Body of pancreas (tissue), 4 donors: ENCODE measurements at places on chromosomes 12 and 14.
A peak's percentile ranks its signal among the peaks of the same experiment; 100 is the strongest.

GRCh38 chr12:28232211-28232928, 42.1 kb downstream of the CCDC91 start:
- peaks cover 28% of the 10 kb centered on the region for H3K4me1 ChIP-seq
- H3K27me3 ChIP-seq: no peaks in the 10 kb centered on the region
- no peak overlapping the region for H3K27ac ChIP-seq
- no peaks in the 10 kb centered on the region for H3K36me3 ChIP-seq
- no peak overlapping the region for H3K4me3 ChIP-seq

- H3K27ac ChIP-seq: no peak overlapping the region
- H3K27me3 ChIP-seq: no peaks in the 10 kb centered on the region
- H3K36me3 ChIP-seq: no peaks in the 10 kb centered on the region
- peak; percentile 20 for DNase-seq
Measured at GRCh38 chr12:111056618-111057521, 136.5 kb upstream of the MYL2 start.

DNA sequence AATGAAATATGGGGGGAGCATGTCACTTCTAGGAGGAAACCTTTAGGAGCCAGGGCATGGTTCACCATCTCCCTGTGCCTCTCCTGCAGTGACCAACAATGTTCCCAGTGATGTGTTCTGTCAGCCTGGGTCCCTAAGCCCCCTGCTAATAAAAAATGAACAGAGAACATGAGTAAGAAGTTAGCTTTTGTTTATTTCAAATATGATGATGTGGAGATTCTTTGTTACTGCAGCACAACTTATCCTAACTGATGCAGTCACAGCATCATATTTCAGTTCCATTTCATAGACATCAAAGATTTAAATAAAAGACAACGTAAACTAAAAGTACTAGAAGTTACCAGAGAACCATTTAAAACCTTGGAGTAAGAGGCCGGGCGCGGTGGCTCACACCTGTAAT, 43.9 kb downstream of the SERPINA3 start:
- peaks cover 16% of the 10 kb centered on the region for H3K4me1 ChIP-seq
- H3K27ac ChIP-seq: no peak overlapping the region
- H3K27me3 ChIP-seq: no peaks in the 10 kb centered on the region
- H3K36me3 ChIP-seq: no peaks in the 10 kb centered on the region
- DNase-seq: no peak

GRCh38 chr12:106883426-106883825, 72.3 kb upstream of the TMEM263 start:
- H3K4me1 ChIP-seq: no peaks in the 10 kb centered on the region
- no peak overlapping the region for H3K4me3 ChIP-seq
- H3K36me3 ChIP-seq: peaks cover 11% of the 10 kb centered on the region
- H3K27me3 ChIP-seq: no peaks in the 10 kb centered on the region
- H3K27ac ChIP-seq: no peak overlapping the region
- DNase-seq: no peak

- no peaks in the 10 kb centered on the region for H3K36me3 ChIP-seq
- no peak for DNase-seq
- H3K4me1 ChIP-seq: no peaks in the 10 kb centered on the region
- no peaks in the 10 kb centered on the region for H3K27me3 ChIP-seq
- no peak overlapping the region for H3K4me3 ChIP-seq
Measured at GRCh38 chr12:43063650-43064049, 474.1 kb upstream of the PRICKLE1 start.

DNA sequence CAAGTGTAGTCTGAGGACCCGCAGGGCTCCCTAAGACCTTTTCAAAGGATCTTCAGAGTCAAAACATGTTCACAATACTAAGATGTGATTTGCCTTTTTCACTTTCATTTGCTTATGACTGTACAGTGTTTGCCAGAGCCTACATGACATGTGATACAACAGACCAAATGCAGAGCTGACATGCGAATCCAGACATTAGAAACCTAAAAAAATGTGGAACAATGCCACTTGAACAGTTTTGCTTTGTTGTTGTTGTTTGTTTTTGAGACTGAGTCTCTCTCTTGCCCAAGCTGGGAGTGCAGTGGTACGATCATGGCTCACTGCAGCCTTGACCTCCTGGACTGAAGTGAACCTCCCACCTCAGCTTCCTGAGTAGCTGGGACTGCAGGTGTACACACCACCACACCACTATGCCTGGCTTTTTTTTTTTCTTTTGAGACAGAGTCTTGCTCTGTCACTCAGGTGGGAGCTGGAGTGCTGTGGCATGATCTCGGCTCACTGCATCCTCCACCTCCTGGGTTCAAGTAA, 5.3 kb upstream of the RAB35 start:
- DNase-seq: no peak
- peaks cover 18% of the 10 kb centered on the region for H3K4me1 ChIP-seq
- H3K36me3 ChIP-seq: no peaks in the 10 kb centered on the region

- H3K27me3 ChIP-seq: no peaks in the 10 kb centered on the region
- H3K36me3 ChIP-seq: no peaks in the 10 kb centered on the region
- DNase-seq: peak; percentile 81
- peaks cover 37% of the 10 kb centered on the region for H3K4me1 ChIP-seq
Measured at GRCh38 chr12:109065154-109065852, 12.9 kb downstream of the USP30 start.

GRCh38 chr12:12786706-12787601, 1.5 kb downstream of the APOLD1 start:
- peak; percentile 85 for DNase-seq
- H3K4me1 ChIP-seq: peaks cover 29% of the 10 kb centered on the region
- H3K36me3 ChIP-seq: no peaks in the 10 kb centered on the region
- H3K27me3 ChIP-seq: no peaks in the 10 kb centered on the region
- H3K27ac ChIP-seq: peak overlapping the region; percentile 83
- H3K4me3 ChIP-seq: peak overlapping the region; percentile 21

DNA sequence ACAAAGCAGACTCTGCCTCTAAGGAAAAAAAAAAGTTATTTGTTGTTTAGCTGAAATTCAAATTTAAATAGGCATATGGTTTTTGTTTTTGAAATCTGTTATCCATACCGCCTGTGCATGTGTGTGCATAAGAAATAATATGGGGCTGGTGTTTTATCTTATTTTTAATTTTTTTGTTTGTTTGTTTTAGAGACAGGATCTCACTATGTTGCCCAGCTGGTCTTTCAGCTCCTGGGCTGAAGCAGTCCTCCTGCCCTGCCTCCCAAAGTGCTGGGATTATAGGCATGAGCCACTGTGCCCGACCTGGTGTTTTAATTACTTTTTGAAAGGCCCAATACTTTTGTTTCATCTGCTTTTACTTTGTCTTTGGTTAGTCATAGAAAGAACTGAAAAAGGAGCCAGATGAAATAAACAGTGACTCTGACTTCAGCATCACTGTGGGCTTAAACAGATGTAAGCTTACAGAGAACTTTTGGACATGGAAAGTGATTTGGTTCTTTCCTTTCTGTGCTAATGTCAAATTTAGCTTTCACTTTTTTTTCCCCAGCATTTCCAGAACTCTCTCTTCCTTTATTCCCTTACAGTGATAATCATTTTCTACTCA, 37.2 kb downstream of the SUPT16H start:
- H3K4me1 ChIP-seq: no peaks in the 10 kb centered on the region
- H3K27me3 ChIP-seq: no peaks in the 10 kb centered on the region
- no peak overlapping the region for H3K27ac ChIP-seq

- H3K27ac ChIP-seq: no peak overlapping the region
- no peak for DNase-seq
- no peaks in the 10 kb centered on the region for H3K27me3 ChIP-seq
- H3K4me1 ChIP-seq: peaks cover 6% of the 10 kb centered on the region
- H3K4me3 ChIP-seq: no peak overlapping the region
- no peaks in the 10 kb centered on the region for H3K36me3 ChIP-seq
Measured at GRCh38 chr14:96452684-96453083, 49.5 kb upstream of the PAPOLA start.

GRCh38 chr12:106739815-106740530, 34.5 kb upstream of the RIC8B start:
- H3K36me3 ChIP-seq: no peaks in the 10 kb centered on the region
- no peak for DNase-seq

DNA sequence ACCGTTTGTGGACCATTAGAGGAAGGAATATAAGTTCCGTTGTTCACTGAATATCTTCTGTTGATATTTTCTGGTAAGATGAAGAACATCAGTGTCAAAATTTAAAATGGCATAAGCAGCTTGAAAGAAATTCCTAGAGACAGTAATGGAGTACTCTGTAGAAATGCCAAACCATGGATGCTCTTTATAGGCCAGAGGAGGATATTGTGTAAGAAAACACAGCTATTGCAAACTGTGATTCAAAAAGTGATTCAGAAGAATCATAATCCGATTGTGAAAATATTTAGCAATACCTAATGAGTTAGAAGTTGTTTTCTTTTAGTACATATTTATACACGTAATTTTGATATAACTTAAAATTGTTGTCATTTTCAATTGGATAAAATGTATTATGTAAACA, 102.8 kb downstream of the SLC16A7 start:
- H3K4me1 ChIP-seq: peaks cover 11% of the 10 kb centered on the region
- H3K4me3 ChIP-seq: no peak overlapping the region
- H3K27me3 ChIP-seq: no peaks in the 10 kb centered on the region
- H3K27ac ChIP-seq: no peak overlapping the region
- no peak for DNase-seq

- no peak for DNase-seq
- H3K27ac ChIP-seq: no peak overlapping the region
Measured at GRCh38 chr12:44372259-44372658, 503.9 kb downstream of the NELL2 start.

- H3K27me3 ChIP-seq: no peaks in the 10 kb centered on the region
- H3K4me1 ChIP-seq: no peaks in the 10 kb centered on the region
- DNase-seq: peak; percentile 13
- no peak overlapping the region for H3K4me3 ChIP-seq
- peaks cover 2% of the 10 kb centered on the region for H3K36me3 ChIP-seq
Measured at GRCh38 chr12:92827836-92828431, 101.2 kb downstream of the EEA1 start.

DNA sequence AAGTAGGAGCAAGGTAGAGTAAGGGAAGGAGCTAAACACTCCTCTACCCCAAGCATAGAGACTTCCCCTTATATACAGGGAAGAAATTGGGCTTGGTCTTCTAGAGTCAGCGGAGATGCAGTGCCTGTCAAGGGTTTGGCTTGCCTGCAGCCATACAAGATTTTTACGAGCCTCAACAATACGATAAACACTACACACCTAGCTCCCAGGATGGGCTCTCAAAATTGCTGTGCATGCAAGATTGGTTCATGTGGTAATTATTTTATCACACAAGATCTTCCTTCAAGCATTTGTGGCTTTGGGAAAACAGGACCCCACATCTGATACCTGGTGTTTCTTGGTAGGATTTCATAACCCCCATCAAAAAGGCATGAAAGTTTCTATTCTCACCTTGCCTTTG, at the start of gene KRT1:
KRT1 (minus strand) TSS at position 45 of the 400 bp plus-strand sequence. CDS start 59 bp downstream, outside the sequence.
- no peaks in the 10 kb centered on the region for H3K36me3 ChIP-seq
- no peaks in the 10 kb centered on the region for H3K27me3 ChIP-seq
- H3K4me3 ChIP-seq: no peak within 1 kb of the TSS
- H3K27ac ChIP-seq: no peak within 1 kb of the TSS
- no peaks in the 10 kb centered on the region for H3K4me1 ChIP-seq

GRCh38 chr12:119578112-119578511, 15.5 kb upstream of the TMEM233 start:
- H3K36me3 ChIP-seq: no peaks in the 10 kb centered on the region
- no peak overlapping the region for H3K27ac ChIP-seq
- no peaks in the 10 kb centered on the region for H3K4me1 ChIP-seq
- no peak overlapping the region for H3K4me3 ChIP-seq

DNA sequence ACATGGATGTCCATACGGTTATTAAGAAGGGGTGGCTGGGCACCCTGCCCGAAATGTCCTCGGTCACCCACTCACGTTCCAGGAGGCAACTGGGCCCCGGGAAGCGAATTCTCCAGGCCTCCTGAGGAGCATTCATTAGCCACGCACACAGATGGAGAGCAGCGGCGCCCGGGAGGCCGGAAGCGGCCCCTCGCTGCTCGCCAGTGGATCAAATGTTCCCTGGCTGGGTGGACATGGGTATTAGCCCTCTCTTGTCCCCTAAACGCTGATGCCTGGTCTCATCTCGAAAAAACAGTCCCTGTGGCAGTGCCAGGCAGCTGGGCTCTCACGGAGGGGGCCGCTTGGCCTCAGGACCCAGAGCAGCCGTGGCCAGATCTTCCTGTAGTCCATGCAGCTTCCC, 59.0 kb upstream of the DLK1 start:
- no peaks in the 10 kb centered on the region for H3K27me3 ChIP-seq
- H3K27ac ChIP-seq: no peak overlapping the region
- no peak overlapping the region for H3K4me3 ChIP-seq
- no peak for DNase-seq
- no peaks in the 10 kb centered on the region for H3K36me3 ChIP-seq
- H3K4me1 ChIP-seq: peaks cover 29% of the 10 kb centered on the region

- no peaks in the 10 kb centered on the region for H3K27me3 ChIP-seq
- no peaks in the 10 kb centered on the region for H3K36me3 ChIP-seq
- DNase-seq: no peak
- H3K4me3 ChIP-seq: no peak overlapping the region
- H3K4me1 ChIP-seq: peaks cover 18% of the 10 kb centered on the region
Measured at GRCh38 chr12:116050275-116050674, 227.2 kb downstream of the MED13L start.

DNA sequence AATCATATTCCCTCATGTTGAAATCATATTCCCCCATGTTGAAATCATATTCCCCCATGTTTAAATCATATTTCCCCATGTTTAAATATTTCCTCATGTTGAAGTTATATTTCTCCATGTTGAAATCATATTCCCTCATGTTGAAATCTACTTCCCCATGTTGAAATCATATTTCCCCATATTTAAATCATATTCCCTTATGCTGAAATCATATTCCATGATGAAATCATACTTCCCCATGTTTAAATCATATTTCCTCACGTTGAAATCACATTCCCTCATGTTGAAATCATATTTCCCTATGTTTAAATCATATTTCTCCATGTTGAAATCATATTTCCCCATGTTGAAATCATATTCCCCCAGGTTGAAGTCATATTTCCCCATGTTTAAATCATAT, 34.6 kb upstream of the ADGRD1 start:
- no peaks in the 10 kb centered on the region for H3K27me3 ChIP-seq
- H3K4me1 ChIP-seq: peaks cover 11% of the 10 kb centered on the region
- H3K27ac ChIP-seq: no peak overlapping the region

DNA sequence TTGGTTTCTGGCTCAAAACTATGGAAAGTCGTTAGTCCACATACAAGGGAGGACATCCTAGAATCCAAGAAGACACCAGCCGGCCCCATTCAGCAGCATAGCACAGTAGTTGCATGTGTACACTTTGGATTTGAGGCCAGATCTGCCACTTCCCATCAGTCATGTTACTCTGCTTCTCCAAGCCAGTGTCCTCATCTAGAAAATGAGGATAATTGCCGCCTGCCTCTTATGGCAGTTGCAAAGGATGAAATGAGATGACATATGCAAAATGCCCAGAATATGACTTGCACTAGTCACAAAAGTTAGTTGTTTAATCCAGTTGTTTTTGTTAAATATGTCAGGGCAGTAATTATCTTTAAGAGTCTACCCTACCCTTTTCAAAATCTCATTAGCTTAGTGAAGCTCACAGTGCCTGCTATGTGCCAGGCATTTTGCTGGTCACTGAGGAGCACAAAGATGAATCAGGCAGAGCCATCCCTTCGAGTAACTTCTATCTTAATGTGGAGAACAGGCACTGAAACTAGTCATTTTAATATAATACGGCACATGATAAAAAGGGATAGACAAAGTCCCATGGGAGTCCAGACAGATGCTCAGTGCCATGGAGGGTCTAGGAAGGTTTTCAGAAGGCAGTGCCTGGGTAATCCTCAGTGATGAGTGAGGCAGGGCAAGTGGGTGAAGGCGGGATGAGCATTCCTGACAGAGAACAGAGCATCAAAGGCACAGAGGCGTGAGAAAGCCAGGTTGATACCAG, 6.6 kb upstream of the KRT76 start:
- H3K27ac ChIP-seq: no peak overlapping the region
- H3K27me3 ChIP-seq: no peaks in the 10 kb centered on the region
- H3K4me1 ChIP-seq: no peaks in the 10 kb centered on the region
- H3K4me3 ChIP-seq: no peak overlapping the region
- no peaks in the 10 kb centered on the region for H3K36me3 ChIP-seq
- no peak for DNase-seq
